ENCODE measurements at places on chromosomes 11 and 22.

DNA sequence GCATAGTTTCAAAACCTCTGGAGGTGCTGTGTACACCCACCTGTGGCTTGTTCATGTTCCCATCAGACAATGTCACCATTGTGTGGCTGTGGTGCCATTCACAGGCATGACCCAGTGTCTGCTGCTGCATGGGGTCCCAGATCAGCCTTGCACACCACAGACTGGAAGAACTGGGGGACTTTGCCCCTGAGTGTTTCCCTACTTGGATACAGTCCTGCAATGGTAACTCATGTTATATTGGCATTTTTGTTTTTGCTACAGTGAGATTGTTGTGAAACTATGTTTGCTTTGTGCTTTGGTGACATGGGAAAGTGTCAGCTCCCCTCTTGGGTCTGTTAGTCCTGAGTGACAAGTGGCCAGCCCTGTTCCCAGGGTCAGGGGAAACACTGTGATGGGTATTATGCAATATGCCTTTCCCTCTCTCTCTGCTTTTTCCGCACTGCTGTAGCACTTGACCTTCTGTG, 108.8 kb downstream of the NAV2 start:
- DNase-seq, result no peak

GRCh38 chr11:75557666-75558494, 4.2 kb upstream of the SERPINH1 start:
- no peak for DNase-seq

DNA sequence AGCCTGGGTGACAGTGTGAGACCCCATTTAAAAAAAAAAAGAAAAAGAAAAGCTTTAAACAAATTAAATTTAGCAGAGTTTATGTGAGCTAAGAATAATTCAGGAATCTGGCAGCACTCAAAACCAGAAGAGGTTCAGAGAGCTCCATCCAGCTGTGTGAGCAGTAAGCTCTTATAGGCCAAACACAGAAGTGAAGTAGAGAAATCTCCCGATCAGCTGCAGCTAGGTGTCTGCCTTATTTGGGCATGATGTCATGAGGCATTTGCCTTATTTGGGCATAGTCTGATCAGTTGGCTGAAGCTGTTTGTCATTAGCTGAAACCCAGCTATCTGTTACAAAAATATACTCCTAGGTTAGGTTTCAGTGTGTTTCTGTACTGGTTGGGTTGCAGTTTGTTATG, 8.2 kb downstream of the MS4A15 start:
- no peak for DNase-seq

GRCh38 chr22:43828998-43829782, 17.1 kb upstream of the EFCAB6 start:
- DNase-seq, result no peak

DNA sequence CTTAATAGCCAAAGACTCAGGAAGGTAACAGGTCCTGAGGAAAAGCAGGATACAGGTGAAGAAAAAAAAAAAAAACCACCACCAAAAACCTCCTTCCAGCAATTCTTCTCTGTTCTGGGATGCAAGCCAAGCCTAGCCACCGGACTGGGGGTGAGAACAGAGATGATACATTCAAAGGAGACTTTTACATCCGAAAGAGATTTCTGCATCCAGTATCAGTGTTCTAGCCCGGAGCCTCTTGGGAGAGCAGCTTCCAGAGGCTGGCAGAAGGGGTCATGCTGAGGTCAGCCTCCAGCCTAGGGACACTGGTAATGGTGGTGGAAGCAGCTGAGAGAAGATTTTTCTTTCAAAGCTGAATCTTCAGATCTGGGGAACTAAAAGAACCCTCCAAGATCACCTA, 76.2 kb downstream of the KCNC1 start:
- no peak for DNase-seq

- DNase-seq, result no peak
Observed at GRCh38 chr22:27628891-27629631, 172.5 kb downstream of the MN1 start.

DNA sequence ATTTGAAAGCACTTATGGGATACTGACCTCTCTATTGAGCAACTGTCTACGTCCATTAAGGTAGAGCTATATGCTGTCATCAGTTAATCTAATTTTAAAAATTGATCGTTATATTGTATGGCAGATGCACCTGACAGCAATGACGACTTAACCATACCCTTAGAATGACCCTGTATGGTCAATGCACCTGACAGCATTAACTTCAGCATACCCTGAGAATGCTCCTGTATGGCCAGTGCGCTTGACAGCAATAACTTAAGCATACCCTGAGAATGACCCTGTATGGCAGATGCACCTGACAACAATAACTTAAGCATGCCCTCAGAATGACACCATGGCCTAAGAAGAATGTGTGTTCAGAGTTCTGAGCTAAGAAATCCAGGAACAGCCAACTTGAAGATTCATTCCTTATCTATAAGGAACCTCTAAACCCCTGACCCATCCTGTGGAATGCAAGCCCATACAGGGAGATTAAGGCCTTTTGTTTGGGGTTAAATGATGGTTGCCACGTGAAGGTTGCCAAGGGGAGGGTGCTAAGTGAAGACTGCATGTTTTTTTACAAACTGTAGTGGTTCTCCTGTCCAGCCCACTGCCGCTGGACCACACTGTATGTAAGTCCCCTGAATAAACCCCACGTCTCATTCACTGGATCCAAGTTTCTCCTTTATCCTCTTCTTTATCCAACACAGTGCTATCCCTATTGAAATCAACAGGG, 138.3 kb downstream of the GUCY1A2 start:
- no peak for DNase-seq

DNA sequence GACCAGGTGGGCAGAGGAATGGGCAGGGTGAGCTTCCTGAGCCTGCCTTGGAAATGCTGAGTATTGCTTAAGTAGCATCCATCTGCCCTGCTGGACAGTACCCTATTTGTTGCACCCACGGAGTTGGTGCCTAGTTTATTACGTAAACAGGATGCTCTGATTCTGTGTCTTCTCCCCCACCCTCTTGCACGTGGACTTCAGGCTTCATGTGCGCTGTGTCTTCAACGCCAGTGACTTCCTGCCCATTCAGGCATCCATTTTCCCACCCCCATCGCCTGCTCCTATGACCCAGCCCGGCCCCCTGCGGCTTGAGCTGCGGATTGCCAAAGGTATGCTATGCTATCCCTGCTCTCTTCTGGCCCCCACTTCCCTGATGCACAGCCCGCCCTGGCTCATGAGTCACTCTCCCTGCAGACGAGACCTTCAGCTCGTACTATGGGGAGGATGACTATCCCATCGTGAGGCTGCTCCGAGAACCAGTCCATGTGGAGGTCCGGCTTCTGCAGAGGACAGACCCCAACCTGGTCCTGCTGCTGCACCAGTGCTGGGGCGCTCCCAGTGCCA, 5.7 kb downstream of the ZP1 start:
- no peak for DNase-seq

GRCh38 chr22:29476116-29476515, 3.9 kb upstream of the NEFH start:
- no peak for DNase-seq

DNA sequence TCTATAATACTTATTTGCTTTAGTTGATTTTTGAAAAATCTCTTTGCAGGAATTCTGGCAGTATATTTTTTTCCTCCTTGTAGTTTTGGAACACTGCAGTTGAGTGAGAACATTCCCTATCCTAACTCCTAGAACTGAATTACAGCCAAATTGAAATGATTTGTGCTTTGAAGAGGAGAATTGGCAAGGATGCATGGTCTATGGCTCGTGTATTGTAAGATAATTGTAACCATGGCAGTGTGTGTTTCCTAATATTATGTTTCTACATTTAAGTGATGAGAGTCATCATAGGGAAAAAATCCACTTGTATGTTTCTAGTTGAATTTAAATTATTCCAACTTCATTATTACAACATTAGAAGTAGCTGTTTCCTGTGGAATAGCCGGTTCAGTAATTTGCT, 80.9 kb upstream of the MYO18B start:
- no peak for DNase-seq

DNA sequence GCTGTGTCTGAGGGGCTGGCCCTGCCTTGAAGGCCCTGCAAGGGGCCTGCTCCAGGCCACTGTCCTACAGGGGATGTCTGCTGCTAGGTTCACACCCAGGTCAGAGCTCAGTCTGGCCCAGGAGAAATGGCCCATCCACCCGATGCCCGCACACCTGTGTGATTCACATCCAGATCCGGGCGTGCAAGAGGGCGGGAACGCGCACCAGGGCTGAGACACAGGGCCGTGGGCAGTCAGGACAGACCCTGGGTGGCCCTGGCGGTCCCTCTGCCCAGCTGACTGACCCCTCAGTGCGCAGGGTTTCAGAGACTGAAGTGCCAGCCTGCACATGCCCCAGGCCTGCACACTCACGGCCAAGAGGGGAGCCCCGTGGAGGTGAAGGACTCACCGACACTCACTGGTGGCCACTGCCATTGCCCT, 7.4 kb downstream of the TOLLIP start:
- no peak for DNase-seq

GRCh38 chr11:72535194-72535547, 100.8 kb upstream of the CLPB start:
- DNase-seq, result no peak

GRCh38 chr11:12749442-12749841, 75.2 kb downstream of the TEAD1 start:
- no peak for DNase-seq

DNA sequence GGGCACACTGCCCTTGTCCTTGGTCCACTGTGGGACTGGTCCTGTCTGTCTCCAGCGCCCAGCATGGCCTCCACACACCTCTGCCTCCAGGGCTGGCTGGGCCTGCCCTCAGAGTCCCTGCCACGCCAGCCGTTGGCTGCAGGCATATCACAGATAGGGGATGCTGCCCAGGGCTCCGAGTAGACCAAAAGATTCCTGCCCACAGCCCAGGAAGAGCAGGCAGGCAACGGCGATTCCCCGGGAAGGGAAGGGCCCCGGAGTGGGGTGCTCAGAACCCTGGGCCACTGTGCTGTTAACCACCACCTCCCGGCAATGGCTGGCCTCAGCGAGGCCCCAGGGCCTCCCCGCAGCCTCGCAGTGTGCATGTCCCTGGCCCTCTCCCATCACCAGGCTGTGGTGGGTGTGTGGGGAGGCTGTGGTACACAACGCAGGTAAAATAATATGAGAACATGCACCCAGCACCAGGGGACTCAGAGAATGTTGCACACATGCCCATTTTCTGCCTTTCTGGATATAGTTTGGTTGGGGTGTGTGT, 2.2 kb downstream of the IFITM5 start:
- no peak for DNase-seq

DNA sequence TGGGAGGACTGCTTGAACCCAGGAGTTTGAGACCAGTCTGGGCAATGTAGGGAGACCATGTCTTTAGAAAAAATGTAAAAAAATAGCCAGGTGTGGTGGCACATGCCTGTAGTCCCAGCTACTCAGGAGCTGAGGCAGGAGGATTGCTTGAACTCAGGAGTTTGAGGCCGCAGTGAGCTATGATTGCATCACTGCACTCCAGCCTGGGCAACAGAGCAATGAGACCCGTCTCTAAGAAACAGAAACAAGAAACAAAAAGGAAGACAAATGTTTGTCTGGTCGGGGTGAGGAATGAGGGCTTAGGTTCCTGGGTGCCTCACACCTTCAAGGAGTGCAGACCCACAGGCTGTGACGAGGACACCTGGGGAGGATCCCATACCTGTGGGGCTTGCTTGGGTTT, 191.9 kb downstream of the CEP164 start:
- no peak for DNase-seq

- no peak for DNase-seq
Observed at GRCh38 chr11:69501891-69502860, 20.7 kb downstream of the LINC01488 start.

- no peak for DNase-seq
Observed at GRCh38 chr22:39360242-39360641, 10.5 kb downstream of the SYNGR1 start.

DNA sequence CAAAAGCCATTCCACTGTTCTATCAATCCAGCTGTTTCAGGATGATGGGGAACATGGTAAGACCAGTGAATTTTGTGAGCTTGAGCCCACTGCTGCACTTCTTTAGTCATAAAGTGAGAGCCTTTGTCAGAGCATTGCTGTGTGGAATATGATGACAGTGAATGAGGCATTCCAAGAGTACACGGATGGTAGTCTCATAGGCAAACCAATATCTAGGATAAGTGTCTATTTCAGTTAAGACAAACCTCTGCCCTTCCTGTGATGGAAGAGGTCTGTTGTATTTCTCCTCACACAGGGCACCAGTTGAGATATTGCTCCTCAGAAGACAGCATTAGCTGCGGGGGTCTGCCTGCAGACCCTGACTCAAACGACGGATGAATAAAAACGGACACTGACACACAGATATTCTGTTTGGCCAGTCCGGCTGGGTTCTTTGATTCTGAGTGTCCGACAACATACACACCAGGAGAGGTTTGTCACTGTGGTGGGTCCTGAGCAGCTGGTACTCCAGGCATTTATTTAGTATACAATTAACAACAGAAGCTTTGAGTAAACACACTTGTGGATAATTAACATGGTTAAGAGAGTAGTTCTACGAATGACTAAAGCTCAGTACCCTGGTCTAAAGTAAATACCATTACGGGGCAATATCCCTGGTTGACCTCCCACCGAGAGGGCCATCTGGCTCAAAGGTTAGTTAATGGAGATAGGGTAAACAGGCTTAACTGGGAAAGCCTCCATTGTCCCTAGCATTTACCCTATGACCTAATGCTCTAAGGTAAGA, 121.7 kb downstream of the ZNF280B start:
- DNase-seq, result no peak

GRCh38 chr11:70727899-70728620, 329.7 kb downstream of the CTTN start:
- DNase-seq, result no peak

GRCh38 chr11:131486937-131487635, 116.7 kb downstream of the NTM start:
- DNase-seq, result no peak

DNA sequence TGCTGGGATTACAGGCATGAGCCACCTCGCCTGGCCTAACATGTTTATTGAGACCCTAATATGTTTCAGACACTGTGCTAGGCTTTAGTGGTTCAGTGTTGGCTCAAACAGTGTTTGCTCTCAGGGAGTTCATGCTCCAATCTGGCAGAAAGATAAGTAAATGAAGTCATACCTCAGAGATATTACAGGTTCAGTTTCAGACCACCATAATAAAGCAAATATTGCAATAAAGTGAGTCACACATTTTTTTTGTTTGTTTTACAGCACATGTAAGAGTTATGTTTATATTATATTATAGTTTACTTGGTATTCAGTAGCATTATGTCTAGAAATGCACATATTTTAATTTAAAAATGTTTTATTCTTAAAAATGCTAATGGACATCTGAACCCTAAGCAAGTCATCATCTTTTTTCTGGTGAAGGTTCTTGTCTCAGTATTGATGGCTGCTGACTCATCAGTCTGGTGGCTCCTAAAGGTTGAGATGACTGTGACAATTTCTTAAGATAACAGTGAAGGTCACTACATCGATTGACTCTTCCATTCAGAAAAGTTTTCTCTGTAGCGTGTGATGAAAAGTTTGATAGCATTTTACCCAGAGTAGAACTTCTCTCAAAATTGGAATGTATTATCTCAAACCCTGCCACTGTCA, 243.0 kb upstream of the ANO5 start:
- no peak for DNase-seq

DNA sequence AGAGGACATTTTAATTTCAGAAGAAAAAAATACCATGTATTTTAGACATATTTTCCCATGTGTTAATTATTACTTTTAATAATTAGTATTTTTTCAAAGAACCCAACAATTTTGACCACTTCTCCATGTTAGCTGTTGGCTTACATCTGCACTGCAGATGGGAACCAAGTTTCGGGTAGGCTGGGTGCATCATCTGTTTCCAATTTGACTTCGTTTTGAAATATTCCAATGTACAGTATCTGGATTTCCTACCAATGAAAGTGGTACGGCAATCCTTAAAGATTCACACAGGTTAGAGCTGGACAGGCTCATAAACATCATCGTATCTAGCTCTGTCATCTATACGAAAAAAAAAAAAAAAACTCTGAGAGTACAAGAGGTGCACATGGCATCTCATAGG, 670.2 kb downstream of the OPCML start:
- DNase-seq, result no peak
